ENCODE measurements at places on chromosomes 12 and 14.

DNA sequence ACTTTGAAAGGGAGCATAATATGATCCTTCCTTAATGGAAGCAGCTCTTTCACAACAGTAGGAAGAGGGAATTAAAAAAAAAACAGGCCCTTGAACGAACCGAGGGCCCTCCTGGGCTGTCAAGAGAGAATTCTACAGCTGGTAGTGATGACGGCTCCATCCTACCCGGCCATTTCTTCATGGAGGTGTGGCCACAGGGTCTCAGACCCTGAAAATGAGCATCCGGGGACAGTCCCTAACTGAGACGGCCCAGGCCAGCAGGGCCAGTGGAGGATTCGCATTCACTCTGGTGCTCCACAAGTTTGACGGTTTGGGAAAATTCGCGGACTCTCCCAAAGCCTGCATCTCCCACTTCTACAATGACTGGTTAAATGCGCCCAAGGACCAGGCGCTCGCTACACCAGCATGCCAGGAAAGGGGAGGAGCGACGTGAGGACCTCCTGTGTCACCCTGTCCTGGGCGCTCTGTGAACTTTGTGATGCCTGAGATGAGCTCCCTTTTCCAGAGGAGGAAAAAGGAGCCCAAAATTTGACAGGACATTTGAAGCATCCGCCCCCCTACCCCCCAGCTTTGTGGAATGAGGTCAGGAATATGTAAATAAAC is 66.8 kb downstream of the BCL11B start:
- no peak for DNase-seq

- no peak for DNase-seq
Observed at GRCh38 chr12:33265900-33266299, 173.7 kb downstream of the SYT10 start.

DNA sequence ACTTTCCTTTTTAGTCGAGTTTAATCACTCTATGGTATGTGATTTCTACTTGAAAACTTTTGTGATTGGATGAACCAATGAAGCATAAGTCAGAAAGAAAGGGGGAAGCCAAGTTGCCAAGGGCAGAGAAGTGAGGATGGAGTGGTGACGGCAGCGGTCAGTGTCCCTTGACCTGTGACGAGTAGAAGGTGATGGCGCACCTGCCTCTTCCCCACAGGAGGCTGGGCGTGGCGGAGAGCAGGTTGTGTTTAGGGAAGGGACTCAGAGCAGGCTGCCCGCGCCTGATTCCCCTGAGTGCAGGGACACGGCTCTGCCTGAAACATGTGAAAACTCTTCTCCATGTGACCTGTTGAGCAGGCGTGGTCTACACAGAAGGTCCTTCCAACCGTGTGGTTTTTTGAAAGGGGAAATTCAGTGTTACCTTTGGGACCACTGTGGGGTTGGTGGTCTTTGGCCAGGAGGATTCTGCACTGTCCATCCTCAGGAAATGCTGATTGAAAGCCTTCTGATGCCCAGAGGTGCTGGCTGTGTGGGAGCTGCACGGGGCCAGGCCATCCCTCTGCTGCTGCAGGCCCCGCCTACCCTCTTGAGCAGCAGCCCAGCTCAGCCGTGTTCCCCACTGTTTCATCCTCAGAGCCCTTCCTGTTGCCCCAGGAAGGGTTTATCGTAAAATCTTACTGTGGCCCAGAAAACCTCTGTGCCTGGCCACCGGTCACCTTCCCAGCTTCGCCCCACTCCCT is 23.5 kb upstream of the AMN start:
- no peak for DNase-seq

DNA sequence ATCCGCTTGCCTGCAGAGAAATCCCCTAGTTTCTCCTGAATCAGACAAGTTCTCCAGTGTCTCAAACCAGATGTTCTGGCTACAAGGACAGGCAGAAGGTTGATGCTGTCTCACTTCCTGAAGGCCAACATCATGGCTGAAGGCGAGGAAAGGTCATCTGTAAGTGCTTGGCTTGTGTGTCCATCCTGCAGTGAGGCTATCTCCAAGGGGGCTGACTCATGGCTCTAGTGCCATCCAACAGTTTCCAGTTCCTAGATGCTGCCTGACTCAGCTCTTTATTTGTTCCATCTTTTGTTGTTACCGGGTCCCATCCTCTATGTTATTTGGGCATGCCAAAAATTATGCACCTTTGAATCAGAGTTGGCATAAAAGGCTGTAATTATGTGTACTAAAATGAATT is 232.1 kb upstream of the TBX3 start:
- DNase-seq, result no peak

GRCh38 chr12:111170543-111170942 is 198.4 kb downstream of the PHETA1 start:
- no peak for DNase-seq

GRCh38 chr14:106556665-106557289 is 1030.4 kb downstream of the TMEM121 start:
- peak; percentile 48 for DNase-seq

DNA sequence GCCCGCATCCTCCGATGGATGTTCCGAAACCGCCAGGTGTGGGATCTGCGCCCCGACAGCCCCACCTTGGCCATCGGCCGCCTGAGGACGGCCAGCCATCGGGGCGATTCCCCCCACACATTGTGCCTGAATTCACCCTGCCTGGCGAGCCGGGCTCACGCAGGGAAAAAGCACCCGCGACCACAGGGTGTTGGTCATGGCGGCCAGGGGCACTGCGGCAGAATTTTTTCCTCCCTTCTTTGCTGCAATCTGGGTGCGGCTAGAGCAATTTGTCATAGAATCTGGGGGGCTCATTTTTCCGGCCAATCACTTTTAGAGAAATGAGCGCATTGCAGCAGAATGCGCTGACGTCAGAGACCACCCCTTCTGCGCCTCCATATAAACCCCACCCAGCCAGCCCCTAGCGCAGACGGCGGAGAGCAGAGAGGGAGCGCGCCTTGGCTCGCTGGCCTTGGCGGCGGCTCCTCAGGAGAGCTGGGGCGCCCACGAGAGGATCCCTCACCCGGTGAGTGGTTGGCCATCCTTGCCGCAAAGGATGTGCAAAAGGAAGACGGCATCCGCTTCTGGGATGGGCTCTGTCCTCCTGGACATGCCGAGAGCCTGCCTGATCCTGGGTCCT is at the start of gene MEG3:
Gene MEG3 (plus strand): TSS at position 406 of the 619 bp plus-strand sequence.
- DNase-seq, result no peak
